Islet precursor cell (in vitro differentiated cells): ENCODE measurements at places on chromosomes 3 and 15.

- DNase-seq, result peak; percentile 75
These were observed 29.5 kb downstream of the AGTR1 start for GRCh38 chr3:148727231-148727630.

- no peak for DNase-seq
These were observed 251.2 kb upstream of the ZPLD1 start for GRCh38 chr3:102183623-102184022.

DNA sequence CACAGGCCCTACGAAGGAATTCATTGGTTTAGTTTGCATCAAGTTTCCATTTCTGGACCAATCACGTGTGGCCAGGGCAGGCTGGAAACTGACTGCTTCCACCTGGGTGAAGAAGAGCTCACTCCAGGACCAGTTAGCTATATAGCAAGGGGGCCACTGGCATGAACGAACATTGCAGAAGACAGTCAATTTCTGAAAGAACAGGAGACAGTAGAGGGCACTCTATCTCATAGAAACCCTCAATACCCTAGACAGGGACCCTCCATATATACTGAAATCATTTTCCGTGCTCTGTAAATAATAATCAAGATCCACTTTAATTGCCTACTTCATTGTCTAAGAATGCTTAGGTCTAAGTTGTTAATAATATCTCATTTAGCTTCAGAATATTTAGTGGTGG lies 215.6 kb downstream of the CADPS start:
- DNase-seq, result no peak

GRCh38 chr3:146507331-146508120 lies 36.9 kb downstream of the PLSCR1 start:
- DNase-seq, result peak; percentile 63

DNA sequence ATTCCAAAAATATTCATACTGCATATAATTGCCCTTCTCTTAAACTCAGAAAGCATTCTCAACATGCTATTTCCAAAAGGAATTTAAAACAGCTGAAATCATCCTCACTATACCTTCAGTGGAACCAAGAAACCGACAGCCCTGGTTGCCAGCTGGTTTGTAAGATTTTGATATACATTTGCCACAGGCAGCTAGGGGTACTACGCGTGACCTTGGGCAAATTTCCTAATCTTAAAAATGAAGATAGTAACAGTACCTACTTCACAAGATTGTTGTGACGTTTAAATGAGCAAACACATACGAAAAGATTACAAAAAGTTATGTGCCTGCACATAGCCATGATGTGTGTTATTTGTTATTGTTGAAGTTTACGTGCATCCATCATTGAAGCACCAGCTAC lies 7.3 kb downstream of the C3orf70 start:
- DNase-seq, result no peak

- DNase-seq, result peak; percentile 69
These were observed 112.7 kb downstream of the CHSY1 start for GRCh38 chr15:101138913-101139880.

- no peak for DNase-seq
These were observed 194.3 kb downstream of the IL5RA start for GRCh38 chr3:2915826-2916225.

DNA sequence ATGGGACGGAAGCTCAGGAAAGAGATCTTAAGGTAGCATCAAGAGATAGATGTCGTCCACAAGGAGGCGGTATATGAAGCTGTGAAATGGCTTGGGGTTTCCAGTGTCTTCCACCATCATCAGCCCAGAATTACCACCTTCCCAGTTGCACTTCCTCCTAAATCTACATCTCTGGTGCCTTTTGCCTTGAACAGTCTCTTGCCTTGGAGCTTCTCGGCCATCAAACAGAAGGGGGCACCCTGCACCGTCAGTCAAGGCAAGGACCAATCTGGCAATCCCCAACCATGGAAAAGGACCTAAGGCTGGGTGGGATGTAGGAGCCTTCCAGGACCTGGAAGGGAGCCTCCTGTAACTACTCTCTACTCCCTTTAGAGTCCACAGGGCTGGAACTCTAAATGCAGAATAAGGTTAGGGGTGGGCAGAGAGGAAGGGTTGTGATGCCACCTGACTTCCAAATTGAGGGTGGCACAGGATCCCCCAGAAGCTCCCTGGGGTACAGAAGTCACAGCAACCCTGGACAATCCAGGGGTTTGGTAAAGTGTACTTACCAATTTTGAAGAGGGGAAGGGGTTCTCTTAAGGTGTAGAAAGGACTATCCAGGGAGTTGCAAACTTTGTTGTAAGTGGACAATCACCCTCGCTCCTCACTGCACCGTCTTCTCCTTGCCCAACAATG lies 1.0 kb upstream of the RYR3 start:
- peak; percentile 88 for DNase-seq

GRCh38 chr3:129161860-129162271 lies 1.0 kb upstream of the ISY1 start:
- DNase-seq, result peak; percentile 57

- DNase-seq, result peak; percentile 45
These were observed 23.0 kb downstream of the HES1 start for GRCh38 chr3:194158942-194159439.

- DNase-seq, result peak; percentile 50
These were observed 22.8 kb upstream of the JMJD7 start for GRCh38 chr15:41804916-41805666.

DNA sequence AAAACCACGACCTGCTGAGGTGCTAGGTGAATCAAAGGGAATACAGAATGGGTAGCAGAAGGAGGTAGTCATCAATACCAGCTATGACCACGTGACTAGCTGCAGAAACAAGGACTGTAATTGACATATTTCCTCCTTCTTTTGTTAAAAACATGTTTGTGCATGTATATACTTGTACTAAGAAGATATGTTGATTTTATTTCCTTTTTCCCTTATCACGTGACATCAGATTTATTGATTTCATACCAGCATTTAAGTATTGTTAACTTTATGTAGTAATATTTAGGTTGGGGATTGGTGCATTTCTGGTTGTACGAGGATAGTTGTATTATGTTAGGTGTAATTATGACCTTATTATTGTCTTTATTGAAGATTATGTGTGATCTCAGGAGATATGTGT lies 36.2 kb downstream of the PEX5L start:
- no peak for DNase-seq

DNA sequence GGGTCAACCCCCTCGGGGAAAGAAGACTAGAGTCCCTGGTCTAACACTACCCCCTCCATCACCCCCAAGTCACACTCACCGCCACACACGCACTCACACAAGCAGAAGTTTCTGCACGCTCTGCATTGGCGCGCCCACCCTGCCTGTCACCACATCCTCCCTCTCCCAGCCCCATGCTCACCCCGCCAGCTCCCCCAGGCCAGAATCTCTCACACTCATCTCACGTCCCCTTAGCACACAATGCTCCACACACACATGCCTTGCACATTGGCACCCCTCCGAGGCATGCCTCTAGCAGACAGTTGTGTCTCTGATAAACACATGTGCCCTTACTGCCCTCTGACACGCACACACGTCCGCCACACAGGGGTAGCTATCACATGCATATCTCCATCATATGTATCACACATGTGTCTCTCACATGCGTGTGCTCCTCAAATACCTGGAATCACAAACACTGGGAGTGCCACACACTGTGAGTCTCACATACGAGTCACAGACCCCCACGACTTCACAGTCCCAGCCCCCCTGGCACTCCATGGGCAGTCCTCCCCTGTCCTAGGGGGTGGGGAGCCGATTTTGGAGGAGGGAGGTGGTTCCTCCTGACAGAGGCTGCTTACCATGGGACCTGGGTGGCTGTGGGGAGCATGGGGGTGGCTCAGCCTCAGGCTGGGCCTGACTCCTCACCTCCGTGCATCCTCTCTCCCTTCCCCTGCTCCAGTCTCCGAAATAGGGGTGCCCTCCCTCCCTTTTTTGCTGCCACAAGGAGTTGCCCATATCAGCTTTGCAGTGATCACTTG lies 898 bp downstream of the FBLN2 start:
- no peak for DNase-seq

GRCh38 chr3:107523289-107523538 lies 452 bp downstream of the BBX start:
- DNase-seq, result no peak

- no peak for DNase-seq
These were observed 13.2 kb downstream of the TM4SF4 start for GRCh38 chr3:149487598-149488197.

DNA sequence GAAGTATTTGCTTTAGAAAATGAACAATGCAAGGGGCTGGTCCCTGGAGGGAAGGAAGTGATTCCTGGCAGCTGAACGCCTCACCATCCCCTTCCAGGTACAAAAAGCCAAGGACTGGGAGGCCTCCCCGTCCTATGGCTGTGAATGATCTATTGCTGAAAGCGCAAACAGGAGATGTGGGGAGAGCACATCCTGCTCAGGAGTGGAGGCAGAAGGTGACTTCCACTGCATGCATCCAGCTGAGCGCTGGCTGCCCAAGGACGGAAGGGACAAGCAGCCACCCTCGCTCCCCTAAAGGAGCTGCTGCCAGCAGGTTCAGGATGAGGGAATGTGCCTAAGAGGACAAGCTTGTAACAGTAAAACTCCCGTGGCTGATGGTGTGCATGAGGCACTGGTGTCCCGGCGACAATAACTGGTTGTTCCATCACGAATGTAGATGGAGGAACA lies 41.4 kb downstream of the ABTB1 start:
- no peak for DNase-seq

- DNase-seq, result no peak
These were observed 13.7 kb downstream of the MAP6D1 start for GRCh38 chr3:183811638-183812037.

DNA sequence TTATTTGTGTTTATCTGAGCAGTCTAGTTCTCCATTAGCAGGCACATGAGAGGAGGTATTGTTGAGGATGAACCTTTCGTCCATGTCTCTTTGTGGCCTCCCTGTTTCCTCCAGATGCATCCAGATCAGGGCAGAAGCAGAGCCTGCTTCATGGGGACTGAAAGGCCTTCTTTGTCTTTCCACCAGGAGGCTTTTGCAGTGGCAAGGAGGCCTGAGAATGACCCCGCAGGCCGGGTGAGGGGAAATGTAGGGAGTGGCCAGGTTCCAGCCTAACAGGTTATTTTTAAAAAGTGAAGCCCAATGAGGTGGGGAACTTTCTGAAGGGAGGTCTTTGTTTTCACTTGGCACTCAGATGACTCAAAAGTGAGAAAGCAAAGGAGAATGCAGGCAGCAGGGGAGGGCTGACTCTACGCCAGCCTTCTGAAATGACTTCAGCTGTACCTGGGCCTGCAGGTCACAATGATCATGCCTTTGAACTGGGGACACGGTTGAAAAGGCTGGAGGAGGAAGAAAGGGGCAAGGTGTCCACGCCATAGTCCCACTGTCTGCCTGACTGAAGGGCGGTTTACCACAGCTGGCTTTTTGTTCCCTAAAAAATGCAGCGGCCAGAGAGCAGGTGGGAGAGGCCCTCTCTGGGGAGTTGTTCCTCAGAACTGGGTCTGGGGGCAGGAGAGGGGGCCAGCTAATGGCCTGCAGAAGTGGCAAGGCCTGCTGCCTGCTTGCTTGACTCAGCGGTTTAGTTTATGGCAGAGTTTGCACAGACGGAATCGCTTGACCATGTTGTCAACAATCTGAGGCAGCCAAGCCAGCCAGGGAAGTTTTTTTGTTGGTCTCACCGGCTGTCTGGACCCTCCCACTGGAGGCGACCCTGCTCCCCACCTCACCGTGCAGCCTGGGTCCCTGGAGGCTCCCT lies 28.7 kb downstream of the CMTM7 start:
- peak; percentile 99 for DNase-seq

- DNase-seq, result peak; percentile 84
These were observed 314.2 kb downstream of the NTRK3 start for GRCh38 chr15:87942316-87942715.

- DNase-seq, result no peak
These were observed 391.4 kb upstream of the FRG2C start for GRCh38 chr3:75272691-75273090.

DNA sequence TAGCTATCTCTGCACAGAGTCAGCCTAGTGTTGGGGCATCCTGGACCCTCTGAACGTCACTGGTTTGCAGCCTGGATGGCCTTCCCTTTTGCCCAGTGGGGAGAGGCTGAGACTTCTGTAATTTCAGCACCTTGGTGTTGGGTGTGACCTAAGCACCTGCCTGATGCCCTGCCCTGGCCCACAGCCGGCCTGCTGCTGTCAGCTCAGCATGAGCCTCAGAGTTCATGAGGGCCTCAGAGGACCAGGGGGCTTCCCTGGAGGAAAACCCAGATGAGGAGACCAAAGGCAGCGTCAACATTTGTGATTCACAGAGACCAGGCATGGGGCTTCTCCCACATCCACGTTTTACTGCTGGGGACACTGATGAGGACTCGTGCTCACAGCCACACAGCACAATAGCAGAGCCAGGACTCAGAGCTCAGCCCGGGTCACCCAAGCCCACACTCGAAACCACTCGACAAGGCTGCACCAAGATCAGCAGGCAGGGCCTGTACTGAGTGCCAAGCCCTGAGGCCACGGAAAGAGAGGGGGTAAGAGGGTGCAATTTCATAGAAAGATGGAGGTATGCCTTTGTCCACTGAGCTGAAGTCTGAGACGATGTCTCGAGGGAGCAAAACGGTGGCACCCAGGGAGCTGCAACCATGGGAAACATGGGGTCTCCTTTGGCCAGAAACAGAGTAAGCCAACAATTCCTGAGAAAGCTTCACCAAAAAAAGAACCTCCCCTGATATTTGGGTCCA lies 9.9 kb upstream of the GP9 start:
- no peak for DNase-seq
